ENCODE measurements at places on chromosomes 6 and 20.

GRCh38 chr6:111802720-111803330 lies 70.4 kb downstream of the FYN start:
- no peak for DNase-seq

- DNase-seq, result no peak
Observed at GRCh38 chr6:37536491-37537190, 36.9 kb upstream of the CCDC167 start.

DNA sequence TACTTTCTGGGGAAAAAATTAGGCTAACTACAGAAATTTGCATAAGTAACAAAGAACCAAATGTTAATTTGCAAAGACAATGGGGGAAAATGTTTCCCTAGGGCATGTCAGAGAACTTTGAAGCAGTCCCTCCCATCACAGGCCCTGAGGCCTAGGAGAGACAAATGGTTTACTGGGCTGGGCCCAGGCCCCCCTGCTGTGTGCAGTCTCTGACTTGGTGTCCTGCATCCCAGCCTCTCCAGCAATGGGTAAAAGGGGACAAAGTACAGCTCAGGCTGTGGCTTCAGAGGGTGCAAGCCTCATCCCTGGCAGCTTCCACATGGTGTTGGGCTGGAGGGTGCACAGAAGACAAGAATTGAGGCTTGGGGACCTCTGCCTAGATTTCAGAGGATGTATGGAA lies 788.4 kb downstream of the FRK start:
- no peak for DNase-seq

DNA sequence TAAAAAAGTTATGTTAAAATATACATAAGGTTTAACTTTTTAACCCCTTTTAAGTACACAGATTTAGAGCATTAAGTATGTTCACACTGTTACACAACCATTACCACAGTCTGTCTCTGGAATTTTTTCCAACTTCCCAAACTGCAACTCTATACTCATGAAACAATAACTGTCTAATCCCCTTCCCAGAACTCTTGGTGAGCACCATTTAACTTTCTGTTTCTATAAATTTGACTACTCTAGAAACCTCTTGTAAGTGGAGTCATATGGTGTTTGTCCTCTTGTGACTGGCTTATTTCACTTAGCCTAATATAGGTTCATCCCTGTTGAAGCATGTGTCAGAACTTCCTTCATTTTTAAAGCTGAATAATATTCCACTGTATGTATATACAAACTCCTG lies 98.1 kb downstream of the MAP3K7 start:
- DNase-seq, result no peak

DNA sequence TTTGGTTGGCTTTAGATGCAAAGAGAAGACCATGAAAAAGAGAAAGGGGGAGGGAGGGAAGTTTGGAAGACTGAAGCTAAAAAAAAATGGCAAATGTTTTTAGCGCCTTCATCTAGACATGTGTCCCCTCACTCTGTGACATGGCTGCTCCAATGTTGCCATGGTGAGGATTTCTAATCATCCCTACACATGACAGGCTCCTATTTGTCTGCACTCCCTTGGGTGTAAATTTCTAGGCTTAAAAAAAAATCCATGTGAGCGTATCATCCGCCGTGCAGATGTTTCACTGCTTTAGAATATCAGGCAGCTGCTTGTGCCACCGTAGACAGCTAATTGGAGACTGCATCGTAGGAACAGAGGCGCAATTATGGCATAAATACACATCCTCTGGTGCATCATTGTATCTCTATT lies 761.1 kb upstream of the MMS22L start:
- DNase-seq, result no peak

- no peak for DNase-seq
Observed at GRCh38 chr20:36045373-36045714, 77.0 kb downstream of the CNBD2 start.

- DNase-seq, result no peak
Observed at GRCh38 chr6:157982563-157983405, 1.1 kb downstream of the SYNJ2 start.

DNA sequence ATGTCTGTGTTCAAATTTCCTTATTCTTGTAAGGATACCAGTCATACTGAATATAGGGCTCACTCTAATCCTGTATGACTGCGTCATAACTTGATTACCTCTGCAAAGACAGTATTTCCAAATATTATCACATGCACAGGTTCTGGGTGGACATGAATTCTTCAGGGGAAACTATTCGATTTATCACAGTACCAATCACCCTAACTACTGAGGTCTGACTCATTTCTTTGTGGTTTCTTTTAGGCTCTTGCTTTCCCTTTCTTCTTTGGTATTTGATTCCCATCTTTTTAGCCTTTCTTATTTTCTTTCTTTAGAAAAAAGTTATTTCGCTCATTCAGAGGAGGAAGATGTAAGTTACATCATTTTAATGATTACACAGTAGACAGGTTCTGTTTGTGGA lies 40.3 kb upstream of the TBX18 start:
- DNase-seq, result no peak

- DNase-seq, result no peak
Observed at GRCh38 chr6:147958683-147959082, 384.0 kb upstream of the SASH1 start.

DNA sequence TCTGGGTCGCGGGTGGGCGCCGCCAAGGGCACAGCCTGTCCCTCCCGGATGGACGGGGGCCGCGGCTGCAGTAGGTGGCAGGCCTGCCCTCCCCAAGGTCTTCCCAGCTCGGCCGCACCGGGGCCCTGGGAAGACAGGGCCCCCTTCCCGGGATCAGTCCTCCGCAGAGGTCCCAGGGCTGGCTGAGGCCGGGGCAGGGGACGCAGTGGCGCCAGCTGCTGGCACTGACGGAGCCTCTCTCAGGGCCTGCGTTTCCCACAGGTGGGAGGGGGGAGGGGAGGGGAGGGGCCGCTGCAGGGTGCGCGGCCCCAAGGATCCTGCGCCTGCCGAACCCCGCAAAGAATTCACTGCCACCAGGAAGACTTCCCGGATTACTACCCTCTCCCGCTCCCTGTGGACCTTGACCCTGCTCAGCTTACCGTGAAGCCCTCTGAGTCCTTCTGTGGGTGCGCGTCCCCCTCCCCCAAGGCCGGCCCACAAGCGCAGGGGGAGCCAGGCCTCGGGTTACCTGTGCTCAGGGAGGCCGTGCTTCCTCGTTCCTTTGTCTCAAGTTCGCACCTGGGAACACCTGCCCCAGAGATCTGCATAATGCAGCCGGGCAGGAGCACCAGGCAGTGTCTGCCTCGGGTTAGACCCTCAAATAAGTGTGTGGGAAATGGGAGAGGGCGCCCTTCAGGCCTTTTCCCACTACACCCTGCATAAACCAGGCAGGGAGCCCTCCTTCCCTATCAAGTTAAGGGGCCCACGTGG lies 5.1 kb downstream of the LZTS3 start:
- DNase-seq, result no peak

DNA sequence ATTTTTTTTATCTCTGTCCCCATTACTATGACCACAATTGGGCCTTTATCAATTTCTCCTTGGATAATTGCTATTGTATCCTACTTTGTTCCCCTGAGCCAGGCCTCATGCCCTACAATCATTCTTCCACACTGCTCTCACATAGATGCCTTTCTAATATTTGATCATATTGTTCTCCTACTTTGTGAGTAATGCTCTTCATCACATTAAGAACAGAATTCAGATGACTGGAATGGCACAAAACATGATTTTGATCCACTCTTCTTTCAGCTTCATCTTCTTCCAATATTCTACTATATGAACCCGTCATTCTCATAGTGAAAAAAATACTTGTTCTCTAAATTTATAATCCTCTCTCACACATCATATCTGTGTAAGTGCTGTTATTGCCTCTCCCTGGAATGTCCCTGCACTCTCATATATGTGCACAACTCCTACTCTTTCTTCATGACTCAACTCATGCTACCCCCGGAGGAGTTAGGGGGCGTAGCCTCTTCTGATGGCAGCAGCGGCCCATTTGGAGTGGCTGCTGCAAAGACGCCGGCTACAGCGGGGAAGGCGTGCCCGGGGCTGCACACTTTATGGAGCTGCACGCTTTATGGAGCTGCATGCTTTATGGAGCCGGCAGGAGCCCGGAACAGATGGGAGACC lies 25.3 kb upstream of the HACE1 start:
- no peak for DNase-seq

- DNase-seq, result no peak
Observed at GRCh38 chr6:82066991-82067411, 180.5 kb downstream of the IBTK start.

- DNase-seq, result no peak
Observed at GRCh38 chr6:17454316-17455005, 61.1 kb downstream of the CAP2 start.

- no peak for DNase-seq
Observed at GRCh38 chr6:147603392-147604081, 95.0 kb downstream of the SAMD5 start.

DNA sequence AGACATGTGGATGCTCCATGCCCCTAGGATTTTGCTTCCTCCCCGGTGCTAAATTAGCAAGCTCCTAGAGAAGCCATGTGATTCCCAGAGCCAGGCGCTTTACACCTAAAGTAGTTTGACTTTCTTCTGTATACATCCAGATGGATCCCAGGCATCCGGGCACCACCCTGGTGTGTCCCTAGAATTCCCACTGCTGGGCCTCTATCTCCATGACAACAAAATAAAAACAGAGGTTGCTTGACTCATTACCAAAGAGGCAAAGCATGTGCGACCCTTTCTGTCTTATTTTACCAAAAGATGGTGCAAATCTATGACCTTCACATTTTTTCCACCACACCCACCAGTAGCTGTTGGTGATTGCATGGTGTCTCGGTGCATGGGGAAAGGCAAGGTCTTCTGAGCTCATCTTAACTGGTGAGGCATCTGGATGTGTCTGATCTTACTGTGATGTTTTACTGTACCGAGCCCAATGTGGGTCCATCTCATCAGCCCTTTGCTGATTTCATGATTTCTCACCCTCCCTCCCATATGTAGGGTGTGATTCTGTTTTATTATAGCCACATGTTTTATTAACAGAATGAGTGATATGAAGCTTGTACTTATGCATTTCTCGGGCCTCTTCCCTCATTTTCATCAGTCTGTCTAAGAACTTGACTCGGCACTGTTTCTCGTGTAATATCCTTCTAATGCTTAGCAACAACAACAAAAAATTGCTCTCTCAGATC lies 27.4 kb upstream of the VAPB start:
- no peak for DNase-seq

DNA sequence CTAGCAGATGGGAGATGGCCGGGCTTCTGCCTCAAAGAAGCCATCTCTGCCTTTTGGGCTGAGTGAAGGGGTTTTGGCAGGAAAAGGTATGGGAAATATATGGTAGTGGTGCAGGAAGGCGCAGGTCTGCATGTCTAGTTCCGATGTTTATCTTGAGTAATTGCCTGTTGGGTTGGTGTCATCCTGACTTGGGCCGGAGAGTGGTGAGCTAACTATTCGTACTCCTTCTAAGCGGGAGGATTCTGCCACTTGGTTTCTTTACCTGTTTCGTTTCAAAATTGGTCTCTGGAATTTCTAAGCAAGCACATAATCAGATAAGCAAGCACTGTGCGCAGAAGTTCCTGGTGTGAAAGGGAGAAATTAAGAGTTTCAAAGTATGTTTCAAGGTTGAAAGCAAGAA lies 229.6 kb downstream of the SAMD5 start:
- DNase-seq, result no peak

DNA sequence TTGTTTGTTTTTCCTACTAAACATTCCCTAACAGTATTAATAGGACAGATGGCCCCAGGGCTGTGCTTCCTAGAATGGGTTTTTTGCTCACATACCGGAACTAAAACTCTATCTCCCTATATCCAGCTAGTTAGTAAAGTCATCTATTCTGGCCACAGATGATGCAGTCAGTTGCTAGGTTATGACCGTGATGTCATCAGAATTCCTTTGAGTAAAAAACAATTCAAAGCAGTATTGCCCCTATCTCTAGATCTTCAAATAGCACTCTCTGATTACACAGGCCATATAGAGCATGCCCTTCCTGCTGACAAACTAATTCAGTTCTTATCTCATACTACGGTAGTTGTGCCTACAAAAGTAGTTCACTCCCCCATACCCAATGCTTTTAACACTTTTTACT lies 17.9 kb upstream of the ZNF451 start:
- no peak for DNase-seq

DNA sequence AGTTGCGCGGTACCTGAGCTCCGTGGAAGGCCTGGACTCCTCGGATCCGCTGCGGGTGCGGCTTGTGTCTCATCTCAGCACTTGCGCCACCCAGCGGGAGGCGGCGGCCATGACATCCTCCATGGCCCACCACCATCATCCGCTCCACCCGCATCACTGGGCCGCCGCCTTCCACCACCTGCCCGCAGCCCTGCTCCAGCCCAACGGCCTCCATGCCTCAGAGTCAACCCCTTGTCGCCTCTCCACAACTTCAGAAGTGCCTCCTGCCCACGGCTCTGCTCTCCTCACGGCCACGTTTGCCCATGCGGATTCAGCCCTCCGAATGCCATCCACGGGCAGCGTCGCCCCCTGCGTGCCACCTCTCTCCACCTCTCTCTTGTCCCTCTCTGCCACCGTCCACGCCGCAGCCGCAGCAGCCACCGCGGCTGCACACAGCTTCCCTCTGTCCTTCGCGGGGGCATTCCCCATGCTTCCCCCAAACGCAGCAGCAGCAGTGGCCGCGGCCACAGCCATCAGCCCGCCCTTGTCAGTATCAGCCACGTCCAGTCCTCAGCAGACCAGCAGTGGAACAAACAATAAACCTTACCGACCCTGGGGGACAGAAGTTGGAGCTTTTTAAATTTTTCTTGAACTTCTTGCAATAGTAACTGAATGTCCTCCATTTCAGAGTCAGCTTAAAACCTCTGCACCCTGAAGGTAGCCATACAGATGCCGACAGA lies 9.9 kb downstream of the HEY2 start:
- DNase-seq, result no peak

- DNase-seq, result no peak
Observed at GRCh38 chr6:130776287-130776925, 50.8 kb upstream of the SMLR1 start.

GRCh38 chr6:163249651-163250101 lies 164.8 kb upstream of the QKI start:
- DNase-seq, result no peak

- DNase-seq, result no peak
Observed at GRCh38 chr20:32353848-32354496, 4.2 kb upstream of the ASXL1 start.

DNA sequence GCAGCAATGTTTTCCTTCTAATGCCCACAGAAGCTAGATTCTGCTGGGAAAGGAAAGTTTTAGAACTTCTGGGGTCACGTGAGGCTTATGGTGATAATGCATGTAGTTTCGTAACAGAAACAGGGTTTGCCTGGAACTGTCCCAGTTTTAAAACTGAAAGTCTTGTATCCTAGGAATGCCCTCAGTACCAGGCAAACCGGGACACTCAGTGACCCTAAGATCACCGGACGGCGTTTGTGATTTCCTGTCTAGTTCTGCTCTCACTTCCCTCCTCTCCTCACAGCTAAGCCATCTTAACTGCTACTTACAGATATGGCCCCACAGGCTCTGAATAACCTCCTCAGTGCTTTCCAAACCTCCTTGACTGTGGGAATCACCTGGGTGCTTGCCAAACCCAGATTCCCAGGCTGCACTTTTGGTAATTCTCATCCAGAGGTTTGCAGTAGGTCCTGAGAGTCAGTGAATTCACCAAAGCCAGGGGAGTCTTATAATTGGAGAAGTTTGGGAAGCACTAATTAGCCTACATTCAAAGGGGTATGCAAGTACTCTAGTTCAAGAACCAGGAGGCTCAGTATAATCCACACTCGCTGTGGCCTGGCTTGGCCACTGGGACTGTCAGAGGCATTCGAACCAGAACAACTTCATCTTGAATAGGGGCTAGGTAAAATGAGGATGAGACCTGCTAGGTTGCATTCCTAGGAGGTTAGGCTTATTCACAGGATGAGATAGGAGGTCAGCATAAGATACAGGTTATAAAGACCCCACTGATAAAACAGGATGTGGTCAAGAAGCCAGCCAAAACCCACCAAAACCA lies 231.6 kb upstream of the MYLIP start:
- DNase-seq, result no peak

- no peak for DNase-seq
Observed at GRCh38 chr6:74044417-74045096, 348.6 kb downstream of the CD109 start.

Data from stimulated activated CD4-positive, alpha-beta T cell treated with anti-CD3 and anti-CD28 coated beads, Interleukin-1b, Interleukin-23, amount 100 ng/mL, for 1 hour (primary cell).